ENCODE measurements at places on chromosomes 5 and 9. TPM values are rescaled to one million over a fixed set of nuclear protein-coding genes. Genes with fewer than 3 reads are reported as not detected.

DNA sequence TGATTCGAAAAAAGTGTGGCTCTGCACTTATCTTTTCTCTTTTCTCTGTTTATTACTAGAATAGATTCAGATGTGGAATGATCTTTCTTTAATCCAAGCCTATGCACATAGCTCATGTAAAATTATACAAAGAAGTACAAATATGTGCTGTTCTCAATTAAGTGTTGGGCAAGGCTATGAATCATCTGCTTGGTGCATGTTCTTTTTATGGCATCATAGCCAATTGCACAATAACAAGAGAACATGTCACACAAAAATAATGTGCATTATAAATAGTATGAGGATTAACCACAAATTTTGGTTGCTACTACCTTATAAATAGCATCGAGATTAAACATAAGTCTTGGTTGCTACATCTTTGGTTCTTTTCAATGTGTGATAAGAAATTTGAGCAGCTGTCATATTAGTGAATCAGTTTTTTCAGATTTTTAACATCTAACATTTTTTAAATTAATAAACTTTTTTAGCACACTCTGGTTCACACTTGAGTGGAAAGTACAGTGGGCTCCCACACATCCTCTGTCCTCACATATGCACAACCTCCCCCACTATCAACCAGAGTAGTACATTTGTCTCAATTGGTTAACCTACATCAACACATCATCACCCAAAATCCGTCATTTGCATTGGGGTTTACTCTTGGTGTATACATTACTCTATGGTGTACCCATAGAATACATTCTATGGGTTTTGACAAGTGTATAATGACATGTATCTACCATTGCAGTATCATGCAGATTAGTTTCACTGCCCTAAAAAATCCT, 6.8 kb upstream of the RECK start:
- no peak for DNase-seq

CLIC3 gene
- not detected for polyA plus RNA-seq

GPR151 gene
- not detected for polyA plus RNA-seq

SHLD3 gene
- polyA plus RNA-seq, result 2.3 TPM

- no peak for DNase-seq
Measured at GRCh38 chr5:158177146-158177545, 318.2 kb upstream of the CLINT1 start.

PCDHGA3 gene
- polyA plus RNA-seq, result 0.19 TPM

GRCh38 chr5:51399643-51400006, 16.4 kb downstream of the ISL1 start:
- no peak for DNase-seq

Measured in sigmoid colon (tissue), 7 donors.